ENCODE measurements at places on chromosomes 11 and 22.

DNA sequence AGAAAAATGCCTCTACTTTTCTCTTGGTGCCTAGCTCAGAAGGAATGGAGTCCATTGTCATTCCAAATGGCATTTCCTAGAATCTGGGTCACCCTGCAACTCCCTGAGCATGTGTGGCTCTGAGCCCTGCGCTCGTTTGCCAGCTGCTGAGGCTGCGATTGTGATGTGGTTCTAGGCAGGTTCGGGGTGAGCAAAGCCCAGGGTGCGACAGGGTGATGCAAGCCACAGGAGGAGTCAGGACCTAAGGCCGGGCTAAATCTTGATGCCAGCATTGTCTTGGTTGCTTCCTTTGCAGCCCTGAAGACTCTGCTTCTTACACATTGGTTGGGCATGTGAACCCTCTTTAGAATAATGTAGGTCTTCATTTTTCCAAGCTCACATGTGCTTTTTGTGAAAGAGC, 131.0 kb downstream of the MORC2 start:
- no peak for DNase-seq

DNA sequence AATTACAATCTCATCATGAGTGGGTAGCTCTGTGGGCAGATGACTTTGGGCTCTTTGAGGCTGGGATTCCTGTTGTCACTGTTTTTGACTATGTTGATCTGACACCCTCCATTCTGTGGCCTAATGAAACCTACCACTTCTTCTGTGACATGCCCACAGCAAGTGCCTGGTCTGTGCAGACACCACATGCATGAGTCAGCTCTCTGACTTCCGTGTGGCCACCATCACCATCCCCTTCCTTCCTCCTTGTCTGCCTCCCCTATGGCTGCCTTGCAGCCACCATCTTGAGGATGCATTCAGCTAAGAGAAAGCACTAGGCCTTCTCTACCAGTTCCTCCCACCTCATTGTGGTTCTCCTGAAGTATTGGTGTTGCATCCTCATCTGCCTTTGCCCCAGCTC, 15.3 kb upstream of the OR10V1 start:
- no peak for DNase-seq

DNA sequence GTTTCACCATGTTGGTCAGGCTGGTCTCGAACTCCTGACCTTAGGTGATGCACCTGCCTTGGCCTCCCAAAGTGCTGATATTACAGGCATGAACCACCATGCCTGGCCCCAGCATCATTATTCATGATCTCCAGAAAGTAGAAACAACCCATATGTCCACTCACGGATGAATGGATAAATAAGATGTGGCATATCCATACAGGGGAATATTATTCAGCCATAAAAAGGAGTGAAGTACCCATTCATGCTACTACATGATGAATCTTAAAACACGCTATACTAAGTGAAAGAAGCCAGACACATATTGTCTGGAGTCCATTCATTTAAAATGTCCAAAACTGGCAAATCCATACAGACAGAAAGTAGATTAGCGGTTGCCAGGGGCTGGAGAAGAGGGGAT, 79.9 kb upstream of the TCF20 start:
- DNase-seq: no peak

- DNase-seq: no peak
Observed at GRCh38 chr11:116791002-116791812, 472 bp downstream of the APOA5 start.

GRCh38 chr11:119416606-119417580, 6.1 kb downstream of the THY1 start:
- DNase-seq: no peak

DNA sequence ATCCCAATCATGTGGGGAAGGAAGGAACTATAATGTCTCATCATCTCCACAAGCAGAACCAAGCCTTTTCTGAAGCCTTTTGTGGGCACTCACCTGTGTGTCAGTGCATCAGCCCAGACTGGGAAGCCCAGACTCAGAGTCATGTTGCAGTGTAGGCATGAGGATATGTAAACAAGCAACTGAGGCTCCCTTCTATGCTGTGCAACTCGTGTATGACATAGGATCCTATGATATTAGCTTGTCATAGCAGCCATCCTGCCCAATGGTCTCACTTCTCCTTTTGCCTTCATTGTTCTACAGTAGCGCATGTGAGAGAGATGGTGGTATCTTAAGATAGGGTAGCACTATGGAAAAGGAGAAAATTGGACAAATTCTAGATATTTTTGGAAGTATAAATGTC, 103.4 kb upstream of the OLFML1 start:
- no peak for DNase-seq

DNA sequence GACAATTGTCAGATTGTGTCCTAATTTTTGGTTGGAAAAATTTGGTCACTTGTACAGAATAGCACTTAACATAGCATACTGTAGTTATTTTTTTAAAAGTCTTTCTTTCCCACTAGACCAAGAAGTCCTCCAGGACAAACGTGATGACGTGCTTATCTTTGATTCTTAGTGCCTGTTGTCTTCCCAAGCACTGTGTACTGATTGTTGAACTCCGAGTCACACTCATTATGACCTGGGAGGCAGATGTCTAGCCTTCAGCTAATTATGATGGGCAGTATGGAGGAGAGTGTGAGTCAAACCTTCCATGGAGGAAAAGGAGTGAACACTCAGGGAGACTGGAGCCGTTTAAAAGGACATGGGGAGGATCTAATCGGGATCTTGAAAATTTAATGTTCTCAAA, 119.8 kb downstream of the SPON1 start:
- no peak for DNase-seq

DNA sequence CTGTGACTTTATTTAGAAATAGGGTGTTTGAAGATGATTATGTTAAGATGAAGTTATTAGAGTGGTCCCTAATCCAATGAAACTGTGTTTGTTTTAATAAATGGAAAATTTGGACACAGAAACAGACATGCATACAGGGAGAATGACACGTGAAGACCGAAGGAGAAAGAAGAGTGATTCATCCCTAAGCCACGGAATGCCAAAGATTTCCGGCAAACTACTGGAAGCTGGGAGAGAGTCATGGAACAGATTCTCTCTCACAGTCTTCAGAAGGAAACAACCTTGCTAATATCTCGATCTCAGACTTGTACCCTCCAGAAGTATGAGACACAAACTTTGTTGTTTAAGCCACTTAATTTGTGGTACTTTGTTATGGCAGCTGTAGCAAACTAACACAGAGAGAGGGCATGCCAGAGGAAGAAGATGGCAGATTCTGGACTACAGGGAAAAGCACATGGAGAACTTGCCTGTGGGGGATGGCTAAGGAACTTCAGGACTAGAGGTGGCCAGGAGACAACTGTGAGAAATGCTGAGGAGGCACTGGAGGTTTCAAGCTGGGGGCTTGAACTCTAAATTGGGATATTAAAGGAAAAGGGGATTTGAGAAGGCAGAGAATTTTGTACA, 733.5 kb upstream of the CCDC90B start:
- no peak for DNase-seq

- DNase-seq: no peak
Observed at GRCh38 chr11:34446386-34446785, 7.7 kb downstream of the CAT start.
